Gastrocnemius medialis (tissue), 4 donors: ENCODE measurements at places on chromosomes 2 and 18.
A peak's percentile ranks its signal among the peaks of the same experiment; 100 is the strongest.

- no peak for DNase-seq
Observed at GRCh38 chr18:55763298-55763697, 175.3 kb upstream of the TCF4 start.

GRCh38 chr2:118048401-118048800 is 34.5 kb upstream of the CCDC93 start:
- DNase-seq: no peak

- no peak for DNase-seq
Observed at GRCh38 chr2:121014876-121015275, 270.1 kb downstream of the TFCP2L1 start.

GRCh38 chr2:102449370-102449974 is 23.6 kb upstream of the SLC9A4 start:
- no peak for DNase-seq

GRCh38 chr2:119112770-119113488 is 45.6 kb downstream of the C1QL2 start:
- DNase-seq: no peak

GRCh38 chr2:109479804-109480203 is 134.0 kb downstream of the SEPTIN10 start:
- no peak for DNase-seq

DNA sequence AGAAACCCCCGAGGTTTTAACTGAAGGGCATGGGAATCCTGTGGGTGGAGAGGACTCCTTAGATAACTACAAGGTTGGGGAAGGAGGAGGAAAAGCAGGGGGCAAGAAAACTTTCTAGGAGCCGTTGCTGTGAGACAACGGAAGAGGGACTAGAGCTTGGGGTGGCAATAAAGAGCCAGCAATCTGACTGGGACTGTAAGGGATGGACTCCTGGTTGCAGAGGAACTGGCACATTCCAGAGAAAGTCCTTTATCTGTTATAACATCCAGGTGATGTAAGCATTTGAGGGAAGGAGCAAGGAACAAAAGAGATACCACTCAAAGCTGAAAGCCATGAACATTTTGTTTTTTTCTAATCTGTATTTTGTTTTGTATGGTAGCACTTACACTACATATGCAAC is 16.4 kb downstream of the CDCA7 start:
- no peak for DNase-seq

GRCh38 chr2:62306751-62307468 is 111.0 kb downstream of the B3GNT2 start:
- no peak for DNase-seq

GRCh38 chr2:85698880-85699254 is 4.7 kb downstream of the GNLY start:
- no peak for DNase-seq

DNA sequence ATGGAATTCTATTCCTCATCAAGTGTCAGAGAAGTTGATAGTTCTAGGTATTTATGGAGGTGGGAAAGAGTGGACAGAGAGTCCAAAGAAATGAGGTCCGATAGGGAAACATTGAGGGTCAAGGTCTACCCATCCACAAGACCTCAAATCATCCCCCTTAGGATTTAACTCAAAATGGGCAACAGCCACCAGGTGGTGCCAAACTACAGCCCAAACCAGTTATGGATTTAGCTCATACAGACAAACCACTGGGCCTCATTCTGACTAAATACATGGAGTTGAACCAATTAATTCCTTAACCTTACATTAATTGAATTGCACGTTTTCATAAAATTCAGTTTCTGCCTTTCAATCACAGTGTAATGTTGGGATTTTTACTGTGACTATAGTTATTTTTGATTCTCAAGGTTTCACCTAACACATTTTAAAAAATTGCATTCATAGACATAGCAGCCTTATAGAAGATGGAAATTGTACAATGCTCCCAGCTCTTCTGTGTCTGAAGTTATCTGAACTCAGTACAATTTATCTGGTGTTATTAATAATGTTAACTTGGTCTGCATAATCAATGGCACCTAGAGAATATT is 98.2 kb upstream of the HNMT start:
- DNase-seq: no peak

DNA sequence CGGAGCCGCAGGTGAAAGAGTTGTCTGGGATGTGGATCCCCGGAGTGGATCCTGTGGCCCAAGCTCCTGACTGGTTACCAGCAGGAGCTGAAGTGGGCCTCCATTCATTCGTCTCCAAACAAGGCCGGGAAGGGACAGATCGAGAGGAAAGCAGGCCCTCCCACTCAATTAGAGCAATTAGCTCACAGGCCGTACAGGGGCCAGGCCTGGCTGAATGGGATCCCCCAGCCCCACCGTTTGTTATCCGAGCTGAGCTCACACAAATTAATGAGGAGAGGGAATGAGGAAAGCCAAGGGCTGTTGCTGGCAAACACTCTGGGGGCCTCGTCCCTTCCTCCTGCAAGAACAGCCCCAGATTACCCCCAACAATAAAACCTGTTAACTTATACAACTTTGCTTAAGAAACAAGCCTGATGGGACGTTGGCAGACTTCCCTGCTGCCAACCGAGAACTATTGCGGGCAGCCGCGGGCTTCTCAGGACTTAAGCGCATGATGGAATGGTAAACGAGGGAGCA is 338.0 kb downstream of the BCL11A start:
- DNase-seq: no peak

DNA sequence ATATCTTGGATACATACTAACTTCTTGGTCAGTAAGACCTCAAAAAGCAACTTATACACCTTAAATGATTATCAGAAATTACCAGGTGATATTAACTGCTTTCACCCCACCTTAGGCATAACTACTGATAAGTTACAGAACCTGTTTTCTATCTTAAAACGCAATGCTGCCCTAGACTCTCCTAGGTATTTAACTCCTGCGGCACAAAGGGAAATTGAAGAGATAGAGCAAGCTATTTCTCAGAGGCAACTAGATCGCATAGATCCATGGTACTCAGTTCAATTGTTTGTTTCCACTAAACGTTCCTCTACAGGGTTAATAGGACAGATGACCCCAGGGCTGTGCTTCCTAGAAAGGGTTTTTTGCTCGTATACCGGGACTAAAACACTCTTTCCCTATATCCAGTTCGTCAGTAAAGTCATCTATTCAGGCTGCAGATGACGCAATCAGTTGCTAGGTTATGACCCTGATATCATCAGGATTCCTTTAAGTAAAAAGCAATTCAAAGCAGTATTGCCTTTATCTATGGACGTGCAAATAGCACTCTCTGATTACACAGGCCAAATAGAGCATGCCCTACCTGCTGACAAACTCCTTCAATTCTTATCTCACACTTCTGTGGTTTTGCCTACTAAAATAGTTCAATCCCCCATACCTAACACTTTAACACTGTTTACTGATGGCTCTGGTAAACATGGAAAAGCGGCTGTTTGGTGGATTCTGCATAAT is 62.3 kb upstream of the MYO3B start:
- DNase-seq: no peak

GRCh38 chr2:35946478-35946877 is 409.1 kb upstream of the CRIM1 start:
- no peak for DNase-seq

- peak; percentile 18 for DNase-seq
Observed at GRCh38 chr2:168722592-168722991, 79.8 kb upstream of the NOSTRIN start.

GRCh38 chr2:27191070-27191829 is 20.6 kb upstream of the ATRAID start:
- no peak for DNase-seq

- DNase-seq: no peak
Observed at GRCh38 chr2:140804700-140805260, 1326.0 kb downstream of the LRP1B start.

GRCh38 chr2:38504169-38504568 is 98.6 kb downstream of the HNRNPLL start:
- DNase-seq: peak; percentile 74

- DNase-seq: no peak
Observed at GRCh38 chr2:137987011-137987410, 22.7 kb downstream of the HNMT start.

DNA sequence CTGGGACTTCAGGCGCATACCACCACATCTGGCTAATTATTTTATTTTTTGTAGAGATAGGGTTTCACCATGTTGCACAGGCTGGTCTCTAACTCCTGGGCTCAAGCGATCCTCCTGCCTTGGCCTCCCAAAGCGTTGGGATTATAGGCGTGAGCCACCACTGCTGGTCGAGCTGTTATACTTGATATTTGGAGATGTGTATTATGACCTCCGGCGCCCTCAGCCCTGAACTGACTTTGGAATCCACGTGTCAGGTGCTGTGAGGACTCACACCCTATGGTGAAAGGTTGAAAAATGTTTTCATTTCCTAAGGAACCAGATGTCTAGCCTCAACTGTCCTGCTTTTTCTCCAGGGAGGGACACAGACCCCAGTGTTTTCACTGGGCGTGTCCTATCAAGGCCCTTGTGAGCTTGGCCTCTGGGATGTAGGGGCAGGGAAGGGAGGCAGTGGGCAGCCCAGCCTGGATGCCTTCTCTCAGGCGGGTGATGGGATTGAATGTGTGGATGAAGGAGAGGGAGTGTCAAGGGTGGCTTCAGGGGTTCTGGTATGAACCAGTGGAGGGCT is 56.4 kb upstream of the HAAO start:
- DNase-seq: no peak

DNA sequence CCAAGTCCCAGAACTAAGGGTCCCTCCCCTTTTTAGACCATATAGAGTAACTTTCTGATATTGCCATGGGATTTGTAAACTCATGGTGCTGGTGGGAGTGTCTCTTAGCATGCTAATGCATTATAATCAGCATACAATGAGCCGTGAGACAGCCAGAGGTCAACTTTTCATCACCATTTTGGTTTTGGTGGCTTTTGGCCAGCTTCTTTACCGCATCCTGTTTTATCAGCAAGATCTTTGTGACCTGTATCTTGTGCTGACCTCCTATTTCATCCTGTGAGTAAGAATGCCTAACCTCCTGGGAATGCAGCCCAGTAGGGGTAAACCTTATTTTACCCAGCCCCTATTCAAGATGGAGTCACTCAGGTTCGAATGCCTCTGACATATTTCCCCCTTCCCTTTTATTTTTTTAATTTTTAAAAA is 148.2 kb downstream of the PHLPP1 start:
- no peak for DNase-seq

- DNase-seq: no peak
Observed at GRCh38 chr18:8507915-8508705, 101.1 kb upstream of the RAB12 start.

DNA sequence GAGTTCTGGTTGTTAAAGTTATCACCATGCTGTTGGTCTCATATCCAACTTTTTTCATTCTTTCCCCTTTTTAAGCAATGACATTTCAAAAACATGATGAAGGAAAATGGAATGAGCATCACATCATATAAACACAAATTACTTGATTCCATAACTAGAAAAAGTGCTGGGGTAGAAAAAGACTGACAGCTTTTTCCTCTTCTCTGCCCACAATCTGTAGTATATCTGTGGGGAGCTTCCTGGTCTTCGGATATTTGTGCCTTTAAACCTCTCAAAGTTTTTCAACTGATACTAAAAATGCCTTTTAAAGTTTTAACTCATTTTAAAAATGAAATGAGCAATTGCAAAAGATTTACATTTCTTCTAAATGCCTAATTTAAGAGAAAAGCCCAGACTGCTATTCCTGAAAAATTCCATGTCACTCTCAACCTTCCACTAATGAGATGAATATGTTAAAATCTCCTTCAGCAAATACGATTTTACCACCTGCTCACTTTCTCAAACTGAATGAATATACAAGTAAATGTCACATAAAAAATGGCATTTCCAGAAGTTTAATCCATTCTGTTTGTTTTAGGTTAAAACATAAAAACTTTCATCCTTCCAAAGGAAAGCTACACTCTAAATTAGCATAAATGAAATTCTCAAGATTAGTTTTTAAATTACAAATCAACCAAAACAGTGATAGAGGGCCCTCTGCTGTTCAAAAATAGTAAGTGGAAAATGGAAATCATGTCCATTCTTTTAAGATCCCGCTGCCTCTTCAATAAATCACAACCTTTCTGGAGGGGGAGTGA is 2.1 kb downstream of the DNAH7 start:
- no peak for DNase-seq

DNA sequence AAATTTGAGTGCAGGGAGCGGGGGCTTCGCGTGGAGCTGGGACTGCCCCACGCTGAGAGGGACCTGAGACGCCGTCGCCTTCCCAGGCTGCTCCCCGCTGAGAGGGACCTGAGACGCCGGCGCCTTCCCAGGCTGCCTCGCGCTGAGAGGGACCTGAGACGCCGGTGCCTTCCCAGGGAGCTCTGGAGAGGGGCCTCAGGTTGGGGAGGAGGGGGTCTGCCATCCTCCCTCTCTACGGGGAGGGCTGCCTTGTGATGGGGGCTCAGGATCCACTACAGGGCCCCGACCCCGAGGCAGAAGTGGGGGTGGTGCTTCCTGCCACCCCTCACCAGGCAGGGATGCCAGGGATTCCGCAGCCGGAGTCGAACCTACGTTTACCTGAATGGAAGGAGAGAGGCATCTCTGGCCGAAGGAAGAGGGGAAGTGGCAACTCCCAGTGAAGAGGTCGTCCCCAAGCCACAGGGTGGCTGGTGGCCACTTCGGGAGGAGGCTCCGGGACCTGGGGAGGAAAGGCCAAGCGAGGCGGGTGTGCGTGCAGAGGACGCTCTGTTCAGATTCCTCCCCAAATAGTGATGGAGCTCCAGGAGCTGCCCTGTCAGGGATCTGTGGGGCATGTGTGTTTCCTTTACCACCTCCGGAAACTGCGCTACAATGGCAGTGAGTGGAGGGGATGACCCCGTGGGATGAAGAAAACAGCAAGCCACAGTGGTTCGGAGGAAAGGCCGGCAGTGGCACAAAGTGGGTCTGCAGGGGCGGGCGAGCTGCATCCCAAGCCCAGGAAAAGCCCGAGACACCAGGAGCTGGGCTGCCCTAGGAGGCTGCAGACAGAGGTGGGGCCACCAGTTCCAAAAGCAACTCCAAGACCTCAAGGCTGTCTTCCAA is 108.2 kb upstream of the CTDP1 start:
- no peak for DNase-seq

DNA sequence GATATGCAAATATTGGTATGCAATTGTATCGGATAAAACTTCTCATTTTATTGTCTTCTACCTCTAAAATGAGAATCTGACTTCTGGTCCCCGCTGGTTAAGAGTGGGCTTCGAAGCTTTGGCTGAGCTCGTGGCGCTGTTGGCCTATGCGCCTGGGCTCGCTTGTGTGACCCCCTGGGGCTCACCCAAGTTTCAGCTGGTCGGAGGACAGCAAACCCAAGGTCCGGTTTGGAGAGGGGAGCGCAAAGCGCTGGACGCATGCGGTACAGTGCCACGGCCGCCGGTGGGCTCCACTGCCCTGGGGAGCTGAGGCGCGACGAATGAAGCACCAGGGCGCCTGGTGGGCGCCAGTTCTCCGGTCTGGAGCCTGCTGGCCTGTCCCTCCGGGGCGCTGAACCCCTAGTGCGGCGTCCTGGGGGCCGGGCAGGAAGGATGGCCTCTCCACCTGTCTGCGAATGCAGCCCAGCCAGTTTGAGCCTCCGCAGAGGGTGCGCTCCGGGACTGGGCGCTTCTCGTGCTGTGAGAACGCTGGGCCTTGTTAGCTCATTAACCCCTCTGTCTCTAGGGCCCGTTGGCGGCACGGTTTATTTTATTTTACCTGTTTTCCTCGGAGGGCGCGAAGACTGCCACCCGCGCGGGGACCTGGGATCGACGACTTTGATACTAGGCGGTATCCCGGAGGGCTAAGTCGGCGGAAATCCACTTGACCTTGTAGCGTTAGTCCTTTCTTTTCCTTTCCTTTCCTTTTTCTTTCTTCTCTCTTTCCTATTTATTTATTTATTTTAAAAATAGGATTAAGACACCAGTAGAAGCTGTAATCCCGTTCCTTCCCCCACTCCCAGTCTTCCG is 10.4 kb downstream of the MEIS1 start:
- DNase-seq: no peak
